Activated T-cell treated with anti-CD3 and anti-CD28 coated beads, Interleukin-2, amount 50 U/mL, for 4 hours (primary cell): ENCODE measurements at places on chromosomes 3 and 15. TPM values are rescaled to one million over a fixed set of nuclear protein-coding genes. Genes with fewer than 3 reads are reported as not detected.

The LDHAL6B gene
- total RNA-seq: not detected

The TGM5 gene
- not detected for total RNA-seq

The EPHB3 gene
- total RNA-seq: 0.15 TPM

The CYP8B1 gene
- 0.10 TPM for total RNA-seq

The HGD gene
- total RNA-seq: 0.38 TPM

- DNase-seq: no peak
Observed at GRCh38 chr3:66115858-66116654, 77.3 kb upstream of the MAGI1 start.

DNA sequence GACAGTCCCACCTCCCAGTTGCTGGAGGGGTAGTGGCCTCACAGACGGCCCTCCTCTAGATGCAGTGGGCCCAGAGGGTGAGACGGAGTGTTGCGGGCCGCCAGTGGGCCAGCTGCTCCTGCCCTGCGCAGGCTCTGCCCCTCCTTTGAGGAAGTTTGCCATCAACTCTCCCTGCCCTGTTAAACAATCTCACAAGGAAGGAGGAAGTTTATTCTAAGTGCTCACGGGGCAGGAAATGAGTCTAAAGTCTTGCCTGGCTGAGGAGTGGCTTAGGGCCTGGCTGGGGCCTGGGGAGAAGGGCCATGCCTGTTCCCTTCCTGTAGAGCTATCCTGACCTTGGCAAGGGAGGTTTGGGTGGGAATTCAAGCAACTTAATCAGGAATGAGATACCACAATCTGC, at the start of gene FAM3D:
TSS of gene FAM3D (minus strand) at position 92 of the 400 bp plus-strand sequence. CDS start 11,211 bp downstream, outside the sequence.
- DNase-seq: no peak

DNA sequence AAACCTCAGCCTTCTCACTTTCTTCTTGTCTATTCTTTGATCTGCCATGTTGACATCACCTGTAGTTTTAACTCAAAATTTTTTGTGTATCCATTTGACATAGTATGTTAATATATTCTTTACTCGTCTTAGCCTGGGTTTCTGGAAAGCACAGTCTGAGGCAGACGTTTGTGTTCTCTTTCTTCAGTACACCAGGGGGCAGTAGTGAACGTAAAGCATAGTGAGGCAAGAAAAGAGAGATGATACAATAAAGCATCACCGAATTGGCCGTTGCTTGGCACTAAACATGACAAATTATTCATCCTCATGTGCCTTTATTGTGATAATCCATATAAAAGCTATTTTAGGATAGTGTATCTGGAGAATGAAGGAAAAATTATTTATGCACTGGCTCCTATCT, 141.0 kb upstream of the MYRIP start:
- DNase-seq: no peak

- no peak for DNase-seq
Observed at GRCh38 chr15:101060576-101061551, 141.7 kb downstream of the LRRK1 start.

DNA sequence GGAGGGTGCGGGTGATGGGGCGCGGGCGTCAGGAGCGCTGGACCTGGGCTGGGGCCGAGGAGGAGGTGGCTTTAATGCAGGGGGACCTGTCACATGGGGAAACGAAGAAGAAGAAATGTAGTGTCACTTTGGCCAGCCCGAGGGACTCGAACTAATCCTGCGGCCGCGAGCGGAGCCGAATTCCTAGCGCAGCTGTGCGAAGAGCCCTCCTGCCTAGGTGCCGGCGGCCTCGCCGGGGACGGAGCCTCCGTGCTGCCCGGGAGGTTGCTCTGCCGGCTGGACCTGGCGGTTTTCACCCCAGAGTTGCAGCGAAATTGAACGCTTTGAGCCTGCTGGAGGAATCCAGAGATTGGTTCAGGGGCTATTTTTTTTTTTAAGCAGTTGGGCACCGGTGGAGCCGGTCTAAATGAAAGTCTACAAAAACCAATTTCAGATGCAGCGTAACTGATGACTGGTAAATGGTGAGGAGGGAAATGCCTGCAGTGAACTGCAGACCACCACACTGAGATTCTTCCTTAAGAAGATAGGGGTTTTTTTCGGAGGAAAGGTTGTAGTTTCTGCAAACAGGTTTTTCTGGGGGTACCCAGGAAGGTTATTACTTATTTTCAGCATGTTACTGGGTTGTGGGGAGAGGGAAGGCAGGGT, 662 bp downstream of the TMEM108 start:
- DNase-seq: no peak

- no peak for DNase-seq
Observed at GRCh38 chr3:136270179-136270578, 20.0 kb downstream of the PCCB start.

GRCh38 chr3:16768014-16768413, 116.7 kb upstream of the PLCL2 start:
- no peak for DNase-seq

GRCh38 chr3:171155122-171155700, 128.7 kb upstream of the SLC2A2 start:
- DNase-seq: no peak

- no peak for DNase-seq
Observed at GRCh38 chr3:141237701-141238521, 6.3 kb downstream of the PXYLP1 start.

- no peak for DNase-seq
Observed at GRCh38 chr3:195717416-195717815, 3.4 kb upstream of the MUC20 start.

- no peak for DNase-seq
Observed at GRCh38 chr3:151580591-151580990, 119.7 kb upstream of the IGSF10 start.
